ENCODE measurements at places on chromosomes 11 and 22. TPM values are rescaled to one million over a fixed set of nuclear protein-coding genes. Genes with fewer than 3 reads are reported as not detected.

MOGAT2 gene
- not detected for total RNA-seq

ASPHD2 gene
- total RNA-seq: 0.73 TPM

FXYD6 gene
- not detected for total RNA-seq

POU2AF3 gene
- not detected for total RNA-seq

ACR gene
- not detected for total RNA-seq

NLRX1 gene
- total RNA-seq: 10.0 TPM

TOMT gene
- not detected for total RNA-seq

C1QTNF4 gene
- total RNA-seq: under 0.01 TPM

TUB gene
- total RNA-seq: 7.7 TPM

SERHL2 gene
- 5.1 TPM for total RNA-seq

KDM4D gene
- 0.37 TPM for total RNA-seq

LRRC56 gene
- 0.37 TPM for total RNA-seq

All from subcutaneous preadipocyte (primary cell).